ENCODE measurements at places on chromosomes 7 and 10.

- DNase-seq = no peak
Measured at GRCh38 chr7:102890292-102890970, 22.4 kb upstream of the LRRC17 start.

GRCh38 chr10:123521556-123521955 is 144.6 kb upstream of the GPR26 start:
- DNase-seq = no peak

- DNase-seq = no peak
Measured at GRCh38 chr7:146768957-146769356, 652.4 kb downstream of the CNTNAP2 start.

GRCh38 chr10:34492081-34492480 is 323.0 kb downstream of the PARD3 start:
- DNase-seq = no peak

DNA sequence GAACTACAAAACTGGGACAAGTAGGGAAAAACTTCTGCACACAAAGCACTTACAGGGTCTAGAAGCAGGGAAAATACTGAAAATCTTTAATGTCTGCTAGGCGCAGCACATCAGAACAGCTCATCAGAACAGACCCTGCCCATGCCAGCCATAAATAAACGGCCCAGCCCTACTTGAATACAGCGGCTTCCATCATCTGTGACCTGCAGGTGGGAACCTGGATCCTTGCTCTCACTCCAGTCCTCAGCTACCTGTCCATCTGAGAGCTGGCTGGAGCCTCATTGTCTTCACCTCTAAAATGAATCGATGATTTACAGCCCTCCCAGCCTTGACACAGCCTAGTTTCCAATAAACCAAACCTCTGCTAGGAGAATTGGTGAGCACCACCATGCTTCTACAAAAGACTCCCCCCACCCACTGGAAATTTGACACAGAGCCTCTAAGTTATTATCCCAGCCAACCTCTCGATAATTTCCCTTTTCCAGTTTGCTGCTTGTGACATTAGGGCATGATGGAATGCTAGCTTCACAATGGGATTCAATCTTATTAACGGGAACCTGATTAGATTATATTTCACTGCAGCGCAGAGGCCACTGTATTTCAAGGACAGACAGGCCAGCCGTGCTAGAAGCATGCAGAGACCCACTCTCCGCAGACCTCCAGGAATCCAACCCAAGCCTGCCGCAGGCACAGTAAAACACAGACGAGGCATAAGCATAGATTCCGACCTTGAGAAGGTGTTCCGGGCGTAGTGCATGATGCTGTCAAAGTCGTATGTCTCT is 61.6 kb upstream of the OPALIN start:
- DNase-seq = no peak

Data from NCI-H1048 (cell line).